Purkinje cell (primary cell): ENCODE measurements at places on chromosomes 1 and 21. TPM values are rescaled to one million over a fixed set of nuclear protein-coding genes. Genes with fewer than 3 reads are reported as not detected.

PROK1 gene
- polyA plus RNA-seq = not detected in 2 replicates

DAP3 gene
- polyA plus RNA-seq = 97.6 and 139 TPM in 2 replicates

LRRN2 gene
- polyA plus RNA-seq = 11.7 and 12.4 TPM in 2 replicates

NTRK1 gene
- not detected in 2 replicates for polyA plus RNA-seq

CKS1B gene
- 48.7 and 52.2 TPM in 2 replicates for polyA plus RNA-seq

GPR61 gene
- 14.8 and 15.2 TPM in 2 replicates for polyA plus RNA-seq
